ENCODE measurements at places on chromosomes 7 and 10.

- DNase-seq, result no peak
Measured at GRCh38 chr7:75654855-75655254, 83.9 kb downstream of the HIP1 start.

DNA sequence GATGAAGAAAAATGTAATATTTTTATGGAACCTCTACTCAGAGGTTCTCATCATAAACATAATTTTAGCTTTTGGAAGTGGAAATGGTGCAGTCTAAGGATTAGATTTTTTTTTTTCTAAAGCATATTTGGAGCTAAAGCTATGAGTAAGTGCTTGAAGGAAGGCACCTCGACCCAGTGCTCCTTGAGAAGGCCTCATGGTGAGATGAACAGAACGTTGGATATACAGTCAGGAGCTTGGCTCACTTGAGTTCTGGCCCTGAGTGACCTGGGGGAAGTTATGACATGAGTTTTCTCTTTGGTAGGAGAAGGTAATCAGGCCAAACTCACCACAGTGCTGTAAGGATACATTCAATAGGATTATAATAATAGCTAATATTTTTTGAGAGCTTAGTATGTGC, 163.3 kb downstream of the JCAD start:
- peak; percentile 45 for DNase-seq

DNA sequence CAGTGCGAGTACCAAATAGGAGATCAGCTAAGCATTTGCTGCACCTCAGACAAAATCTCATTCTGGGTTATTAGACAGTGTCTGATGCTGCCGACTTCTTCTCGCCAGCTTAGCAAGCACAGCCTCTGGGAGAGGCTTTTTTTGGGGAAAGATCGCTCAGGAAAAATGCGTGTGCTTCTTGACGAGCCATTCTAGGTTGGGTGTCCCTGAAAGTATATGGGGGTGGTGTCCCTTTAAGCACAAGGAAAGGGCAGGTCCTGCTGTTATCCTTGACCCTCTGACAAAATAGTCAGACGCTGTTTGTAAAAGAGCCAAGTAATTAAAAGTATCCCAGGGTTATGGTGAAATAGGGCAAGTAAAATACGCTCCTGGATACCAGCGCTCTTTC, 540.1 kb upstream of the FZD8 start:
- no peak for DNase-seq

DNA sequence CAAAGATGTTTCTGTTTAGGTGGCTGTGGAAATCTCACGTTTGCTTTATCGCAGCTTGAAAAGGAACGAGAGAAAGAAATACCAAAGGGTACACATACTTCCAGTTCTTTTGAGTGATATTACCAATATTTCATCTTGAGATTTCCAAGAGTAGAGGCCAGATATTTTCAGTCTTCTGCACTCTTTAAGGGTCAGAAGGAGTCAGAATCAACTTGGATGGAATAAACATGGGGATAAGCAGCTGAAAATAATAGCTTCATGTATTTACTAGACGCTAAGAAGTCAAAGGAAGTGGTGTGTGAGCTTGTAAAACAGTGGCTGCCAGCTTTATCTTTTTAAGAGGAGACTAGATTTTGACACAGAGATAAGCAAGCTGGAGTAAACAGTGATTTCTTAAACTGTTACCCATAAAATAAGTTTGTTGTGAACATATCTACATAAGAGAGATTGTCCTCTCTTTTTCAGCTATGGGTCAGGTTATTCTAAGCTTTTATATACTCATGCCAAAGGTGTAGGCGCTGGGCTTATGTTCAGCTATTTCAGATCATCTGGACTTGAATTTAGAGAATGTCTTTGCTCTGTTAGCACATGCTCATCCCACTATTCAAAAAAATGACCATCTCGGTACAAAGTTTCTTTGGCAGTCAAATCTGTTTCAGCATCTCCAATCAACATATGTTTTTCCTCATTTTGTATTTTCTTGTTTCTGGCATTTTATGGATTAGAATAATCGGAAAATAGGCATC, 170.8 kb upstream of the TCF7L2 start:
- no peak for DNase-seq

GRCh38 chr10:77162697-77163096, 474.9 kb downstream of the KCNMA1 start:
- DNase-seq, result peak; percentile 68

DNA sequence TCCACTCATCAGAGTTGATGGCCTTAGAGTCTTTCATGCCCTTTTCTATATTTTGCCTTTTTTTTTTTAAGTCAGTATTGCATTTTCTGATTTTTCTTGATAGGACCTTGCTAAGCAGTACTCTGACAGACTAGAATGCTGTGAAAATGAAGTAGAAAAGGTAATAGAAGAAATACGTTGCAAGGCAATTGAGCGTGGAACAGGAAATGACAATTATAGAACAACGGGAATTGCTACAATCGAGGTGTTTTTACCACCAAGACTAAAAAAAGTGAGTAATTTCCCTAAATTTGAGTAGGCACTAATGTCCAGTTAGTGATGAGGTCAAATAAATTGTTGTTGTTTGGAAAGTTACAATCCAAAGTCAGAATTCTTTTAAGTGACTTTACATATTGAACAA, 7.4 kb downstream of the NUB1 start:
- DNase-seq, result no peak

- DNase-seq, result peak; percentile 96
Measured at GRCh38 chr7:128862571-128863432, at the start of gene ATP6V1F. ATP6V1F (plus strand) TSS chr7:128862856; CDS start chr7:128862905, 49 bp downstream.

GRCh38 chr10:34626158-34626880, 188.8 kb downstream of the PARD3 start:
- peak; percentile 20 for DNase-seq

- DNase-seq, result no peak
Measured at GRCh38 chr10:34255035-34255434, 560.1 kb downstream of the PARD3 start.

GRCh38 chr7:128425850-128426249, 16.1 kb upstream of the IMPDH1 start:
- DNase-seq, result peak; percentile 47

- DNase-seq, result peak; percentile 75
Measured at GRCh38 chr10:89342206-89342958, 14.6 kb downstream of the IFIT3 start.

DNA sequence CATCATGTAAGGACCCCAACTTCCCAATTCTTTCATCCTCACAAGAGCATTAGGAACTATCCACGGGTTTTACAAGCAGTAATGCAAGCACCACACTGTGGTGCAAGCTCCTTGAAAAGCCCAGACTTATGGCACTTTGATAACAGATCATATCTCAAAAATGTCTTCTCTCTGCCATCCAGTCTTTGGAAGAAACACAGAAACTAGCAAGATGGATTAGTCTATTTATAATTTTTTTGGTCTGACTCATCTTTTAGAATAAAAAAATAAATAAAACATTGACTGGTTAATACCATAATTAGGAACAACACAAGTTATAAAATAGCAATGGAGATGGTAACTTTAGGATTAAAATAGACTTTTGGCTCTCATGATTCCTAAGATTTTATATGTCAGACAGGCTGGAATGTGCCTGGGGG, 49.0 kb upstream of the CALD1 start:
- peak; percentile 88 for DNase-seq

DNA sequence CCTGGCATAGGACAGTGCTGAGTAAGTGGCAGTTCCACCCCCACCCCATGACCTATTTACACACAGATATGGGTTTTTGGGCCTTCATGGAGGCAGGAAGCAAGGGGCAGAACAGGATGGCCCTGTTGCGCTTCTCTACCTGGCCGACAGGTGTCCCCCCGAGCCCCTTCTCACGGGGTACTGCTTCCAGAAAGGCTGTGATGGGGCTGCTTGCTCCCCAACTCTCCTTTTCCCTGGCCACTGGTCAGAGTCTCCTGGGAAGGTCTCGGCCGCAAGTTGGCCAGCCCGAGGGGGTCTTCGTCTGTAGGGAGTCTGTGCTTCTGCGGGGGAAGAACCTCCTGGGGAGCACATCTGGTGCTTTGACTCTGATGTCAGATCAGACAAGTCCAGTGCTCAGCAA, 139.8 kb upstream of the TNS3 start:
- no peak for DNase-seq

DNA sequence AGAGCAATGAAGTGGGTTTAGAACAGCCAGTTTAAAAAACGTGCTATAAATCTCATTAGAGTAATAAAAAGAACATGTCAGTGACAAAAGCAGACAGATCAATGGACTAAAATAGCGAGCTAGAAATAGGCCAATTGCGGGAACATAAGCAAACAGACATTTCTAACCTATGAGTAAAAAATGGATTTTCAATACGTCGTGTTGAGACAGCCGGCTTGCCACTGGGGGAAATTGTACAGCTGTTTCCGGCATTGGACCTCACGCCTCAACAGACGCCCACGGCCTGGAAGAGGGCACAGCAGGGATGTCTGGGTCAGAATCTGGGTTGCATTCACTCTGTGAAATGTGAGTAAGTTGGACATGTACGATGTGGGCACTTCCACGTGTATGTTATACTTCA, 92.9 kb downstream of the SVOPL start:
- DNase-seq, result peak; percentile 39

- DNase-seq, result peak; percentile 20
Measured at GRCh38 chr10:6667679-6668270, 87.7 kb upstream of the PRKCQ start.

- DNase-seq, result no peak
Measured at GRCh38 chr10:35236739-35237138, 99.6 kb upstream of the CCNY start.

- DNase-seq, result peak; percentile 19
Measured at GRCh38 chr10:63431962-63432797, 33.6 kb downstream of the JMJD1C start.

GRCh38 chr10:115950320-115950719, 322.7 kb downstream of the GFRA1 start:
- DNase-seq, result peak; percentile 74

DNA sequence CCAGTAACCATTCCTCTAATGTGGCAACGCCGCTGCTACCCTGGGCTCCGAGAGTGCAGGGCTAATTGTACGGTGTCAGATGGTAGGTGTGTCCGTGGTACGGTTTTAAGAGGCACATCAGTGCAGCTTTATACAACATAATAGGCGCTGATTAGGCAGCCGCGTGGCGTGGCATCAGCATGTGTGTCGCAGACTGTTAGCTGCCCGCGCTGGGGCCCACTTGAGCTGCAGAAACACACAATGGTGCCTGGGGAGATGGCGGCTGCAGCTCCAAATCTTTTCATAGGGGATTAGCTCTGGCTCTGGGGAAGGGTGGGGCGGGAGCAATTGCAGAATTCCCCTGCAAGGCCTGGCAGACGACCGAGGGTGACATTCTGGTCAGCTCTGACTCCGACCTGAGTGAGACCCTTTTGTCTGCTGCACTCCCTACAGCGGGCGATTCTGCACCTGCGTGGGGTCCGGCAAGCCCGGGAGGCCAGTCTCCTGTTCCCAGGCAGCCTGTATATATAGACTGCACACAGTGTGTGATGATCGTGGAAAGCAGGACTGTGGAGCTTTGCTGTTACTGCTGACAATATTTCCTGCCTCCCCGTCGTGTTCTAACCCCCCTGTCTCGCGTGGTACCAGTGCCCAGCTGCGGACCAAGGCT, 722.7 kb upstream of the CELF2 start:
- no peak for DNase-seq

GRCh38 chr10:119346095-119346832, 138.9 kb downstream of the GRK5 start:
- DNase-seq, result no peak

DNA sequence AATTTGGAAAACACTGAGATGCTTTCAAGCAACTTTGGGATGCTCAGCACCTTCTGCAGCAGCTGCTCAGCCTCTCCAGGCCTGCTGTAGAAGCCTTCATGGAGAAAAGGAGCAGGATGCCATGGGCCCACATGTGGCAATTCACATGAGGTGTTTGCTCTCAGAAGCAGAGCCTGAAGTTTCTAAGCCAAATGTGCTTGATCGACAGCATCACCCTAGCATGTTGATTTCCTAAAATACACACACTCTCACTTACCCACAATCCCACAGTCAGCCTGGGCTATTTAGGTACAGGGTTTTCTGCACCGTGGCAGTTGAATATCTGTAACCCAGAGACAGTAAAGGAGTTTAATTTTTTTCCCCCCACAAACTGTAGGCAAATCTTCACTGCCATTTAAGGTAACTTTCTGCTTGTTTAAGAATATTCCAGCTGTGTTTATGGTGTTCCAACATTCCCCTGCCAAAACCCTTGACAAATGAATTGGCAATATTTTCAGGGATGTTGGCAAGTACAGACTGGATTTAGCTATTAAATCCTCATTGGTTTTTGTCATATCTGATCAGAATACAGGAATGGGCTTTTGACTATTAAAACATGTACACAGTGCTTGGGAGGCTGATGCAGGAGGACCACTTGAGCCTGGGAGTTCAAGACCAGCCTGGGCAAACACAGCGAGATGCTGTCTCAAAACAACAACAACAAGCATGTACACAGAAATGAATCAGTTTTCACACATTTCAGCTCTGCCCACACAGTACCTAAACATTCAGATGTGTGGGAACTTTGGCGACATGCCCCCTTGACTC, 244.2 kb downstream of the CELF2 start:
- no peak for DNase-seq

GRCh38 chr7:111045449-111045848, 45.5 kb upstream of the LRRN3 start:
- DNase-seq, result no peak

DNA sequence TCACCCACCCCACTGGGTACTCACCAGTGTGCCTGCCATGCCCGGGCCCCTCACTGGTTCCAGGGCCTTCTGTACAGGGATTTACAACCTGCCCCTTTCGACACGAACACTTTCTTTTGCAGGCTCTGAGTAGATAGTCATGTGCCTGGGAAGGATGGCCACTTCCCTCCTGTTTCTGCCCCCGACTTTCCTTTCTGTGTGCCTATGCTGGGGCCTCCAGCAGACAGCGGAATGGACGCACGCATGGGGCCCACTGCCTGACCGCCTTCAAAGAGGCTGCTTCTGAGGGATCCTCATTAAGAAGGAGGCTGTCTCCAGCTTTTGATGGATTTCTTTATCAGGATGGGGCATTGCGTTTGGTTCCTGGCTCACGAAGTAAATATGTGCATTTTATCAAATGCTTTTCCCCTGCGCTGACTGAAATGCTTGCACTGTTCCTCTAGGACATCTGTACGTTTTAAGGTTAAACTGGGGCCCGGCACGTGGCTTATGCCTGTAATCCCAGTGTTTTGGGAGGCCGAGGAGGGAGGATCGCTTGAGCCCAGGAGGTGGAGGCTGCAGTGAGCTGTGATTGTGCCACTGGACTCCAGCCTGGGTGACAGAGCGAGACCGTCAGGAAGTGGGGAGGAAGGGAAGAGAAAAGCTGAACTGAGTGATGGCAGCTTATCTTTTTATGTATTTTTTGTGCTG, 29.4 kb upstream of the NKX6-2 start:
- no peak for DNase-seq

- DNase-seq, result peak; percentile 91
Measured at GRCh38 chr7:1567896-1568510, 1.8 kb downstream of the PSMG3 start.

Measured in fibroblast of skin of back (primary cell).